Endothelial cell (in vitro differentiated cells): ENCODE measurements at places on chromosomes 6 and 20.

GRCh38 chr6:140929121-140929520, 1203.6 kb upstream of the GJE1 start:
- H3K27ac ChIP-seq: no peak overlapping the region
- H3K36me3 ChIP-seq: no peaks in the 10 kb centered on the region
- no peaks in the 10 kb centered on the region for H3K4me1 ChIP-seq
- no peaks in the 10 kb centered on the region for H3K27me3 ChIP-seq
- H3K4me3 ChIP-seq: no peak overlapping the region

DNA sequence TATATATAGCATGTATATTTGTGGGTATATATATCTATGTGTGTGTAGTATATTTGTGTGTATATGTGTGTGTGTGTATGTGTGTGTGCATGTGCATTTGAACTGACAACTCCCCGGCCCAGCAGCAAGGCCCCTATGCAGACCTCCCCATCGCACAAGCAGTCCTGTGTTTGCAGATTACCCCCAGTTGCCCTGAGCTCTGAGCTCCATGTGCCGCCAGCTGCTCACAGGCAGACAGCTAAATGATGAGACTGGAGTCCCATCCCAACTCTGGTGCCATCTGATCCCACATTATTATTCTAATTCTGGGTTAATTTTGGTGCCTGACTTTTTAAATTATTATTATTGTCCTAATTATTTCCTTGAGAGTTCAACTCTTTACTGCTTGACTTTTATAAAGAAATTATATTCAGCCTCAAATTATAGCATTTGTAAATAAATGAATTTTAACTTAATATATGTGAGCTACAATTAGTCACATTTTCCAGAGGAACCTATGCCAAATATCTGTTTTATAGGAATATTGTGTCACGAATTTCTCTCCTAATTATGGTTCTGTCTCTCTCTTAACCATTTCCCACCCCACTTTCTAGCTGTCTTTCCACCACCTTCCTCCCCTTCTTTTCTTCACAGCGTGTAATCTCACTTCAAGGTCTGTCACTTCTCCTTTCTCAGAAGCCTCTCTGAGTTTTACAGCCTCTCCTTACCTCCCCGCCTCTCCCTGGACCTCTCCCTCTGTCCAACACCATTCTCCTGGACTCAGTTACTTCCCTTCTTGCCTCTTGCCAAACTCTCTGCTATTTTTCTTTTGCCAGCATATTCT, 90.6 kb upstream of the SYNDIG1 start:
- H3K36me3 ChIP-seq: no peaks in the 10 kb centered on the region
- H3K4me1 ChIP-seq: peaks cover 9% of the 10 kb centered on the region
- DNase-seq: no peak
- no peak overlapping the region for H3K27ac ChIP-seq
- no peak overlapping the region for H3K4me3 ChIP-seq
- peaks cover 4% of the 10 kb centered on the region for H3K27me3 ChIP-seq

- H3K27ac ChIP-seq: no peak overlapping the region
- H3K4me1 ChIP-seq: no peaks in the 10 kb centered on the region
- DNase-seq: no peak
- H3K36me3 ChIP-seq: no peaks in the 10 kb centered on the region
- H3K4me3 ChIP-seq: no peak overlapping the region
Measured at GRCh38 chr6:49070411-49070810, 392.6 kb downstream of the MMUT start.

DNA sequence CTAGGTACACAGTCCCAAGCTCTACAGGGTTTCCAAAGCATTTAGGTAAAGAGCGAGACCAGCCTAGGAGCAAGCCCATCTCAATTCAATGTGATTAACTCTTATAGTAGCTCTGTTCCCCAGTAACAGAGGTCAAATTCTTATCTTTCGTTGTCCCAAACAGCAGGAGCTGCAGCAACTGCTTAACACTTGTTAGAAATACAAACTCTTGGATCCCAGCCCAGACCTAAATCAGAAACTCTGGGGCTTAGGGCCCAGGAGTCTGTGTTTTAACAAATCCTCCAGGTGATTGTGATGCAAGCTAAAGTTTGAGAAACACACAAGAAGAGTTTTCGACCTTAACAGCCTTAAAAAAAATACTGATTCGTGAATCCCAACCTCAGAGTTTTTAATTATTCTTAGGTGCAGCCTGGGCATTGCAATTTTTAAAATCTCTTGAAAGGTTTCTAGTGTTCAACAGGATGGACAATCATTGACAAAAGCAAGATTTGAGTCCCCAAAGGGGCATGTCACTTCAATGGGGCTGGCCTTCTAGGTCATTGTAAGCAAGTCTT, 127.4 kb upstream of the HCRTR2 start:
- H3K4me1 ChIP-seq: no peaks in the 10 kb centered on the region
- no peak overlapping the region for H3K27ac ChIP-seq
- no peaks in the 10 kb centered on the region for H3K36me3 ChIP-seq
- H3K27me3 ChIP-seq: no peaks in the 10 kb centered on the region
- DNase-seq: no peak

DNA sequence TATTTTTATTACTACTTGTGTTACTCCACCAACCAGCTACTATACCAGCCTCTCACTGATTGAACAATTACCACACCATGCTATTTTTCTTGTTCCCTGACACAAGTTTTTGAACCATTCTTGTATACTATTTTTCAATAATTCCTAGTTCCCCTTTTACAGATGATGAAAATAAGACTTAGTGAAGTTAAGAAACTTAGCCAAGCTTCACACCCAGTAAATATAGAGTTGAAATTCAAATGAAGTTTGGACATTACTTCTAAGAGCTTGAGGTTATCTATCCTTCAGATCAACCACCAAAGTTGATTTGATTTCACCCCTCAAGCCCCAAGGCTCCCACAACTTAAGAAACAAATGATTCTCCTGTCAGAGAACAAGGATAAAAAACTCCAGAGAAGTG, 13.1 kb upstream of the BCAS1 start:
- H3K27ac ChIP-seq: no peak overlapping the region
- no peaks in the 10 kb centered on the region for H3K27me3 ChIP-seq
- H3K4me3 ChIP-seq: no peak overlapping the region
- H3K36me3 ChIP-seq: no peaks in the 10 kb centered on the region
- H3K4me1 ChIP-seq: peaks cover 4% of the 10 kb centered on the region

DNA sequence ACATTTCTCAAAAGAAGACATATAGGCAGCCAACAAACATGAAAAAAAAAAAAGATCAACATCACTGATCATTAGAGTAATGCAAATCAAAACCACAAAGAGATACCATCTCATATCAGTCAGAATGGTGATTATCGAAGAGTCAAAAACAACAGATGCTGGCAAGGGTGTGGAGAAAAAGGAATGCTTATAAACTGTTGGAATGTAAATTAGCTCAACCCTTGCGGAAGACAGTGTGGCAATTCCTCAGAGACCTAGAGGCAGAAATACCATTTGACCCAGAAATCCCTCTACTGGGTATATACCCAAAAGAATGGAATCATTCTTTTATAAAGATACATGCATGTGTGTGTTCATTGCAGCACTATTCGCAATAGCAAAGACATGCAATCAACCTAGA, 303.8 kb upstream of the THEMIS start:
- peaks cover 18% of the 10 kb centered on the region for H3K4me1 ChIP-seq
- H3K4me3 ChIP-seq: no peak overlapping the region
- H3K27ac ChIP-seq: peak overlapping the region; percentile 1
- DNase-seq: no peak

DNA sequence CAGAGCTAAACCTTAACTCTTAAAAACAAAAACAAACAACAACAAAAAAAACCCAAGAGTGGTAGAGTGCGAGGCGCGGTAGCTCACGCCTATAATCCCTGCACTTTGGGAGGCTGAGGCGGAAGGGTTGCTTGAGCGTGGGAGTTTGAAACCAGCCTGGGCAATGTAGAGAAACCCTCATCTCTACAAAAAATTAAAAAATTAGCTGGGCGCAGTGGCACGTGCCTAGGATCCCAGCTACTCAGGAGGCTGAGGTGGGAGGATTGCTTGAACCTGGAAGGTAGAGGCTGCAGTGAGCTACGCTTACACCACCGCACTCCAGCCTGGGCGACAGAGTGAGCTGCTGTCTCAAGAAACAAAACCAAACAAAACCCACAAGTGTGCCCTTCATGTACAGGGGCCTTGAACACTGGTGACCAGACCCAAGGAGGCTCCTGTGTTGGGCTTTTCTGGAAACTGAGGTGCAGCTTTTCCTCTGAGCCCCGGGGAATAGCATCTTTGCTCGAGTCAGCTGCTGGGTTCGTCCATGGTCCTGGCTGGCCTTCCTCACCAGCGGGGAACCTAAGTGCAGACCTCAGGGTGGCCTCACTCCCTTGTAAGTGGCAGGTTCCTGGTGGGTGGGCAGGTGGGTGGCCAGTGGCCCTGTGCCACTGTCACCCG, 39.9 kb downstream of the PYGB start:
- H3K4me3 ChIP-seq: no peak overlapping the region
- H3K36me3 ChIP-seq: peaks cover 47% of the 10 kb centered on the region
- DNase-seq: no peak
- peaks cover 7% of the 10 kb centered on the region for H3K27me3 ChIP-seq

GRCh38 chr6:160378218-160378617, 30.0 kb downstream of the SLC22A3 start:
- no peaks in the 10 kb centered on the region for H3K36me3 ChIP-seq
- H3K27me3 ChIP-seq: peaks cover 2% of the 10 kb centered on the region
- H3K27ac ChIP-seq: no peak overlapping the region
- H3K4me1 ChIP-seq: no peaks in the 10 kb centered on the region

DNA sequence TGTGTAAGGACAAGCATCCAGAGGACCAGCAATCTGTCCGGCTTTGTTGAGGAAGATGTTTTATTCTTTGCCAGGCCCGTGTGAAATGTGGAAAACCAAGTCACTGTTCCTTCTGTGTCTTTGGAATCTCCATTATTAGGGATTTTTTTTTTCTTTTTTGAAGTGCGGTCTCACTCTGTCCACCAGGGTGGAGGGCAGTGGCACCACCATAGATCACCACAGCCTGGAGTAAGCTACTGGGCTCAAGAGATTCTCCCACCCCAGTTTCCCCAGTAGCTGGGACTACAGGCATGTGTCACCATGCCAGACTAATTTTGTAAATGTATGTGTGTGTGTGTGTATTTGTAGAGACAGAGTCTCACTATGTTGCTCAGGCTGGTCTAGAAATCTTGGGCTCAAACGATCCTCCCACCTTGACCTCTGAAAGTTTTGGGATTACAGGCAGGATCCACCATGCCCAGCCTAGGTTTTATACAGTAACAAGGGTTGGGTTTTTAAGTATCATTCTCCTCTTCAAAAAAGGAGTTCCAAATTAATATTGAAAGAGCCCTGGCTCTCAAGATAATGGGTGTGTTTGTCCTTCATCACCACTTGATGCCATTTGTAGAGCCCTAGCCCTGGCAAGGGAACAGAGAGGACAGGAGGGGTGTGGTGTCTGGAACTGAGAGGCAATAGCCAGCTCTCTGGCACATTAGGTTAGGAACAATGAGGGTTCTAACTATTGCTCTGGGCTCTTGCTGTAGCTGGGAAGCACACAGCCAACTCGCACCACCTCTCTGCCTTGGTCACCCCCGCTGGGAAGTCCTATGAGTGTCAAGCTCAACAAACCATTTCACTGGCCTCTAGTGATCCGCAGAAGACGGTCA, 3.1 kb downstream of the LAMP5 start:
- H3K27me3 ChIP-seq: no peaks in the 10 kb centered on the region
- H3K27ac ChIP-seq: no peak overlapping the region
- no peak for DNase-seq
- no peaks in the 10 kb centered on the region for H3K36me3 ChIP-seq
- H3K4me3 ChIP-seq: no peak overlapping the region

- no peak overlapping the region for H3K27ac ChIP-seq
- DNase-seq: peak; percentile 85
- H3K4me3 ChIP-seq: no peak overlapping the region
- H3K27me3 ChIP-seq: peaks cover under 1% of the 10 kb centered on the region
Measured at GRCh38 chr6:164927288-164928056, 381.9 kb downstream of the C6orf118 start.

DNA sequence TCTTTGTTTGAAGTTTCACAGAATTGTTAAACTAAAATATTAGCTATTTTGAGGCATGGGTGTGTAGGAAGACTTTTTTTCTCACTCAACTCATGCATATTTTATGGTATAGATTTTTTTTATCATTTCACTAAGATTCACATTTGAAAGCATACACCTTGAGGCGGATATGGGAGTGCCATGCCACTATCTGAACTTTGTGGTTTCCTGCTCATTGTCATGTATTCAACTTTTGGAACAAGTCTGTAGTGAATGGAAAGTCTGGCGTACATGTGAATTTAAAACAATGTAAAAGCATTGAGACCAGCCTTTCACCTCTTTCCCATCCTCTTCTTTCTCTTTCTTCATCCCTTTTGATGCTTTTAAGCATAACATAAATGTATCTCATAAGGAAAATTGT, 147.9 kb downstream of the TPBG start:
- no peaks in the 10 kb centered on the region for H3K36me3 ChIP-seq
- H3K4me1 ChIP-seq: peaks cover 3% of the 10 kb centered on the region
- H3K27me3 ChIP-seq: peaks cover 1% of the 10 kb centered on the region
- no peak for DNase-seq
- no peak overlapping the region for H3K4me3 ChIP-seq
- no peak overlapping the region for H3K27ac ChIP-seq

- H3K27me3 ChIP-seq: peaks cover 4% of the 10 kb centered on the region
- H3K4me3 ChIP-seq: no peak overlapping the region
- DNase-seq: no peak
- no peak overlapping the region for H3K27ac ChIP-seq
- H3K36me3 ChIP-seq: no peaks in the 10 kb centered on the region
Measured at GRCh38 chr6:167487749-167488664, 163.1 kb downstream of the TTLL2 start.

DNA sequence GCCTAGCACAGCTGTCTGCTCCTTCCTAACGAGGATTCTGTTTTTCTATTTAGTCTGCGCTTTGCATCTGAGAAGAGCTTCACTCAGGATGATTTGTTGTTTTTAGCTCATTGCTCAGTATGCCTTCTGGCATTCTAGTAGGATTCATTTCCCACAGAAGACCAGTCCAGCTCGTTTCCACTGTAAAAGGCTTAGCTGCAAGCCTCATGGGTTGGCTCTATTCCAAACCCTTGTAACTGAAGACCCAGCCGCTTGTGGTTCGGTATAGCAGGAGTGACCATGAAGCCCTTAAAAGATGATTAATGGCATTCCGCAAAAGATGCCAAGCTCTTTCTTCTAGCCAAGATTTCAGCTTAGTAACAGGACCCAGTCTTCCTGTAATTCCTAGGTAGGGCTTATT, 7.2 kb downstream of the ADGRF1 start:
- H3K27ac ChIP-seq: no peak overlapping the region
- H3K27me3 ChIP-seq: peaks cover 1% of the 10 kb centered on the region
- no peak overlapping the region for H3K4me3 ChIP-seq
- H3K36me3 ChIP-seq: no peaks in the 10 kb centered on the region
- DNase-seq: no peak
- peaks cover 15% of the 10 kb centered on the region for H3K4me1 ChIP-seq

DNA sequence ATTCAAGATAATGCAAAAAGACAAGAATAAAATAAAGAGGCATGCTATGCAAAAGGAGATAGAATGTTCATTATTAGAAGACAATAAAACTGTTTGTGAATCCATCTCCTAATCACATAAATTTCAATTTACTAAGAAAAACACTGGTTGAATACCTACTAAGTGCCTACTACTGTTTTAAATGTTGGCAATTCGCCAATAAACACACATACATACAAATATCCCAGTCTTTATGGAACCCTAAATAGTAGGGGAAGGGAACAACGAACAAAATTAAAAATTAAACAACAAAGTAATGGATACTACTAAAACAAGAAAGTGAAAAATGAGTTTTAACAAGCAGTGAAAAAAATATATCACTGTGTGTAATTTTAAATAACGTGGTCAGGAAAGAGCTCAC, 158.5 kb downstream of the TBC1D32 start:
- H3K27ac ChIP-seq: no peak overlapping the region
- no peaks in the 10 kb centered on the region for H3K27me3 ChIP-seq
- H3K4me3 ChIP-seq: no peak overlapping the region
- no peaks in the 10 kb centered on the region for H3K4me1 ChIP-seq
